Naive thymus-derived CD4-positive, alpha-beta T cell (primary cell): ENCODE measurements at places on chromosomes 5 and 9.

DNA sequence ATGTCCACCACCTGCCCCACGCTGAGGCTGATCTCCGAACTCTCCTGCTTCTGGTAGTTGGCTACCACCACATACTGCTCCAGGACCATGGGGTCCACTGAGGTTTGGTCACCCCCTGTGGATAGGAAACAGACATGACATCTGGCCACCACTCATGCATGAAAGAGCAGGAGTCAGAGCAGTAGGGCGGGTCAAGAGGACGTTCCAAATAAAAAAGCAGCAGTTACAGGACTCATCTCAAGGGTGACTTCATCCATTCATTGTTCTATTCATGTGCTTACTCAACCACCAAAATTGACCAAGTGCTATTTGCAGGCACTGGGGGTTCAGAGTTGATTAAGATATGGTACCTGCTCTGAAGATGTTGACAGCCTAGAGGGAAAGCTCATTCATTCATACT is 79.2 kb upstream of the UBTD2 start:
- no peak for DNase-seq

DNA sequence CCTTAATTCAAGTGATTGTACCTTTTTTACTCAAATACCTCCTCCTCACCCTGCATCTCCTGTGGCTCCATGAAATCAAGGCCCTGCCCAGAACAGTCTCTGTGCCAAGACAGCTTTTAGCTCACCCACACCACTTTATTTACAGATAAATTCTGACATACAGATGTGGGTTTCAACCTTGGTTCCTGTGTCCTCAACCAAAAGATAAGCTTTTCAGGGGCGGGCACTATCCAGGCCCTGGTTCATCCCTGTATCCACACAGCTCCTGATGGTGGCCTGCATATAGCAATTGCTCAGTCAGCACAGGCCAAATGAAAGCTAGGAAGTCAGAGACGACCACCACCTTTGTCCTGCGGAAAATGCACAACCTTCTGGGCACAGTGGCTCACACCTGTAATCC is 8.3 kb downstream of the SHB start:
- DNase-seq, result no peak

- DNase-seq, result no peak
Measured at GRCh38 chr5:156093024-156093423, 233.9 kb upstream of the SGCD start.

DNA sequence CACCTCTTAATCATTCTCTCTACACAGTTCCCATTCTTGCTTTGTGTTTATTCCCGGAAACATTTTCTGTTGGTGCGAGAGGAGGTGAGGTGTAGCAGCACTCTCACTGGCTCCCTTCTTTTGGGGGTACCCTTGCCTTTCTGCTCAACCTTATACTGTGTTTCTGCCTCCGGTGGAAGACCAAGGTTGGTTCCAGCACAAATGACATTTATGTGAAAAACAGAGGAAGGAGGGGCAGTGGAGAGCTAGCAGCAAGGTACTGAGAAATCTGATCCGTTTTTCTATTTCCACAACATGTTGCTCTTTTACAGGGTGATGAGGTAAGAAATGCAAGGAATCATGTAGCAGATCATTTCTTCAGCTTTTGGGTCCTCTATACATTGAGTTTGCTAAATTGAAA is 648.0 kb upstream of the DMAC1 start:
- no peak for DNase-seq
